ENCODE measurements at places on chromosomes 4 and X.
A peak's percentile ranks its signal among the peaks of the same experiment; 100 is the strongest.

DNA sequence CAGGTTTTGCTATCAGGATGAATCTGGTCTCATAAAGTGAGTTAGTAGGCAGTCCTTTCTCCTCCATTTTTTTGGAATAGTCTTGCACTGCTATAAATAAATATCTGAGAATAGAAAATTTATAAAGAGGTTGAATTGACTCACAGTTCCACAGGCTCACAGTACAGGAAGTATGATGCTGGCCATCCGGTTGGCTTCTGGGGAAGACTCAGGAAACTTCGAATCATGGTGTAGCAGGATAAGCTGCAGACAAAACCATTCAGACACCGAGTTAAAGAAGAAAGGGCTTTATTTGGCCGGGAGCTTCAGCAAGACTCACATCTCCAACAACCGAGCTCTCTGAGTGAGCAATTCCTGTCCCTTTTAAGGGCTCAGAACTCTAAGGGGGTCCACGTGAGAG, 348.2 kb downstream of the KCTD8 start:
- DNase-seq, result no peak

- no peak for DNase-seq
Observed at GRCh38 chr4:25308306-25308705, 4.3 kb upstream of the ZCCHC4 start.

GRCh38 chrX:21883258-21883657, 27.5 kb downstream of the YY2 start:
- DNase-seq, result peak; percentile 9

DNA sequence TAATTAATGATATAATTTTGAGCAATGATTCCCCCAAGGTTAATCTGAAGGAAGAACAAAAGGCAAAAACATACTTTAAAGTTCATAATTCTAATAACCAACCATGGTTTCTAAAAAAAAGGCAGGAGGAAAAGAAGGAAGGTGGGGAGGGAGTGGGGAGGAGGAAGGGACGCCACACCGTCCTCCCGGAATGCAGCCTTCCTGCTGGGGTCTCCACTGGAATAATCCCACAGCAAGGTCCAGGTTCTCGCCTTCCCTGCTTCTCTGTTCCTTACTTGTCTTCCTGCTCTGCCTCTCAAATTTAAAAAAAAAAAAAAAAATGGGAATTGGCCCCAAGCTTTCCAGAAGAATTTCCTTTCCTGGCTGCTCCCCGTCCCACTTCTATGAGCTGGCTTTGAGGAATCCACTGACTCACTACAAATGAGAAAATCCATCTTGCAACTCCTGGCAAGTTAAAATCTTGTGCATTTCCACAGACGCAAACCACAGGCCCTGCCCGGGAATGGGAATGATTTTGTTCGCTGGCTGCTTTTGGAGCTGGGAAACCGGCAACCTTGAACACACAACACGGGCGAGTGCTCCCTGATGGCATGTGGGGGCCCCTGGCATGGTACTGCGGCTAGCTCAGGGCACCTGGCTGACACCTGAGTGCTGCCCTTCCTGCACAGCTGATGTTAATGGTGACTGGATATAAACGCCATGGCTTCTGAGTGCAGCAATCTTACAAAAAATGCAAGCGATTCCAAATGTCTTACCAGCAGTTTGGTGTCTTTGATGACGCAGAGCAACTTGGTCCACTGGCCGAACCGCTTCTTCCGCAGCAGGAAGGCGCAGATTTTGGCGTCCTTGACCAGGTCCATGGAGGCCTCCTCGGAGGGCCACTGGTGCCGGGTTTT, 97.0 kb downstream of the AFAP1 start:
- DNase-seq, result peak; percentile 91

DNA sequence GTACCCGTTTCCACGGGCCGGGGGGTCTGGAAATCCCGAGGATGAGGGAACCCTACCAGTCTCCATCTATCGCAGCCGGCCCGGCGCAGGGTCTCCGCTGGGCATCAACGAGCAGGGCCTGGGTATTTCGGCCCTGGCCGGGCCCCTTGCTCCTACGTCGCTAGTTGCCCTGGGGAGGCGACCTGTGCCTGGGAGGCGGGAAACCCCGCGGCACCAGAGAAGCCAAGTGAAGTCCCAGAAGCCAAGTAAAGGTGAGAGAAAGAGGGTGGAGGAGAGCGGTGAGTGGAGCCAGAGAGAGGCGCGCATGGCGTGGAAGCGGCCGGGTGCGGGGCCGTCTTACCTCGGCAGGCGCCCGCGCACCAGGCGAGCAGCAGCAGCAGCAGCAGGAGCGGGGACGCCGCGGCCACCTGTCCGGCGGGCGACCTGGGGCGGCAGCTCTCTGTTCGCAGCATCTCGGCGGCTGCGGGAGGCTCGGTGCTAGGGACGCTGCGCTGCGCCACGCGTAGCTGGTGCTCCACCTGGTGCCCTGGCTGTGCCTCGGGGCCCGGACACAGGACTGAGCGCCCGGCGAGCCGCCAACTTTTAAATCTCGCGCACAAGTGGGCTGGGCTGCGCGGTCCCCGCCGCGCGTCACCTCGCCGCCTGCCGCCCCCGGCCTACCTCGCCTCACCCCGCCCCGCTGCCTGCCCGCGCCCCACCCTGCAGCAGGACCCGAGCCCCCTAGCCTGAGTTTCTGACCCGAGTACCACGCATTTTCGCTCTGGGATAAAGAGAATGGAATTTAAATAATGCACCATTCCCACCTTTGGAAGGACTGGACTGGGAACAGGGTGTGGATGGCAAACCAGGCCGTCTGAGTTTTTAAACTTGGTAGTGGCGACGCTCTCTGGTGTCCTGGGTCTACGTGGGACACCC, at the start of gene NMU:
Gene NMU, minus strand, starts transcription at position 558 of the 915 bp plus-strand sequence. Its CDS starts 106 bp downstream, at position 452.
- DNase-seq, result no peak

- no peak for DNase-seq
Observed at GRCh38 chr4:143391261-143391660, 54.6 kb downstream of the GAB1 start.

GRCh38 chr4:81589262-81589661, 117.6 kb upstream of the RASGEF1B start:
- DNase-seq, result no peak

- DNase-seq, result no peak
Observed at GRCh38 chr4:88275516-88275915, 8.8 kb downstream of the PPM1K start.

- DNase-seq, result no peak
Observed at GRCh38 chr4:164997941-164998340, 20.5 kb upstream of the TRIM61 start.

GRCh38 chr4:67327245-67328017, 217.9 kb downstream of the CENPC start:
- DNase-seq, result peak; percentile 35

DNA sequence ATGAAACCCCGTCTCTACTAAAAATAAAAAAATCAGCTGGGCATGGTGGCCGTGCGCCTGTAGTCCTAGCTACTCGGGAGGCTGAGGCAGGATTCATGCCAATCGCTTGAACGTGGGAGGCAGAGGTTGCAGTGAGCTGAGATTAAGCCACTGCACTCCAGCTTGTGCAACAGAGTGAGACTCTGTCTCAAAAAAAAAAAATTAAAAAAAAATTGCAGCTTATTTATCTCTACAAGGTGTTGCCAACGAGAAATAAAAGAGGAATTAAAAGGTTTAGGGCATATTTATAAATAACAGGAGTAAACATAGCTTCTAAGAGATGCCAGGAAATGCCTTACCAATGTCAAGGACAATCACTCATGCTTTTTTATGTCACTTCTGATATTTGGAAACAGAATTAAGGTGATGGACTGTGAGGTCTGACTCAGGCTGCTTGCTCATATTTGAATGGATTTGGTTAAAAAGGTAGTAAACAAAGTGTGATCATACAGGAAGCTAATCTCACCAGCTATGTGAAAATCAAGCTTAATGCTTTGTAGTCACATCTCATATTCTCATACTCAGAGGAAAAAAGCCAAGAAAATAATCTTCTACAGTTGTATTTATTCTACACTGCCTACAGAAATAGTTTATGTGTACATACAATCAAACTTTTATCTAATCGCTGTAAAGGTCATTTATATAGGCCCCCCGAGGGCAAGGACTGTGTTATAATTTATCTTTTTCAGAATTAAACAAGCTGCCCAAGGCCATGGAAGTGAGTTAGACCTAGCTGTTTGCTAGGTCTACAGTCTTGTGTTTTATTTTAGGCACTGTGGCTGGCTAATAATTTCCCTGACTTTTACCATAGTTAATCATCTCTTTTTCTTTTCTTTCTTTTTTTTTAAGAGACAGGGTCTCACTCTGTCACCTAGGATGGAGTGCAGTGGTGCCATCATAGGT, 61.1 kb upstream of the RBMX start:
- DNase-seq, result no peak

- no peak for DNase-seq
Observed at GRCh38 chr4:83574247-83574646, 38.3 kb downstream of the GPAT3 start.

DNA sequence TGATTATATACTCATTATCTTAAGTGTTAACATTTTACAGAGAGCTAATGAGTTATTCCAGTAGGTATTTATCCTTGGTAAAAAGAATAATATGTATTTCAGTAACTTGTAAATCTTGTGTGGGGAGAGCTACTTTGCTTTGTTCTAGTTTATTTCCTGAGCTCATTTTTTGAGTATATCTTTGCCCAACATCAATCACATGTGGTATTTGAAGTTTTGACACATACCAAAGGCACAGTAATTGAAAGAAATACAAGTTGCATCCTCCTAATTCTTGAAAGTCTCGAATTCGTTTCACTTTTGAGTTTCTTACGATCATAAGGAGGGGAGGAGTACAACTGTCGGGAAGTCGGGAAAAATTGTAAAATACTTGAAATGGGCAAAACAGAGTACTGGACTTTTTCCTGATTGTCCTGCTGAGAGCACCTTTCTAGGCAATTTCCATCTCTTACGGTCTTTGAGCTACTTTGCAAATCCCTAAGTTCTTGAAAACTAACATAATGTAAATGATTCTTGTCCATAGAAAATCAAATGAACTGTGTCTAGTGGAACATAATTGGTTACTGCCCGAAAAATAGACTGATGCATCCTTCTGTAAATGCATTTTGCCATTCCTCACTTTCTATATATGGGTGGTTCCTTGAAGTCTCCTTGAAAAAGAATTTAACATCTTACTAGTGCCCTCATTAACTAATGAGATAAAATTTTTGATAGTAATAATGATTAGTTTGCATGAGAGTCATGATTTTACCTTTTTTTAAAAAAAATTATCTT, 20.6 kb downstream of the CLTRN start:
- DNase-seq, result no peak

DNA sequence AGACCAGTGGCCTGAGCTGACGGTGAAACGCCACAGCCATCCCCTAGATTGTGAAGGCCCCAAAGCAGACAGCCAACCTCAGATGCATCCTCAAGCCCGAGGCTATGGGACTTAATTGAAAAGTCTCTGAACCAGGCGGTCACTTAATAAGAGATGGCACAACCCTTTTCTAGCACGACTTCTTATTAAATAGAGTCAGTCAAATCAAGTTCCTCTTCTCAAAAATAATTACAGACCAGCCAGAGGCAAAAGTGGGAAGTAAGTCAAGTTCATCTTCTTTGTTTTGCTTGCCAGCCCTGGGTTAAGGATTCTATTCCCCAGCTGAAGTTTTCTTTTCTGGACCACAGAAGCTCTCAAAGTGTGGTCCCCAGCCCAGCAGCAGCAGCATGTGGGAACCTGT, 9.7 kb upstream of the SH3KBP1 start:
- no peak for DNase-seq

GRCh38 chr4:27020603-27021002, 160.0 kb downstream of the STIM2 start:
- no peak for DNase-seq

- DNase-seq, result no peak
Observed at GRCh38 chr4:10240691-10241090, 124.1 kb upstream of the WDR1 start.

DNA sequence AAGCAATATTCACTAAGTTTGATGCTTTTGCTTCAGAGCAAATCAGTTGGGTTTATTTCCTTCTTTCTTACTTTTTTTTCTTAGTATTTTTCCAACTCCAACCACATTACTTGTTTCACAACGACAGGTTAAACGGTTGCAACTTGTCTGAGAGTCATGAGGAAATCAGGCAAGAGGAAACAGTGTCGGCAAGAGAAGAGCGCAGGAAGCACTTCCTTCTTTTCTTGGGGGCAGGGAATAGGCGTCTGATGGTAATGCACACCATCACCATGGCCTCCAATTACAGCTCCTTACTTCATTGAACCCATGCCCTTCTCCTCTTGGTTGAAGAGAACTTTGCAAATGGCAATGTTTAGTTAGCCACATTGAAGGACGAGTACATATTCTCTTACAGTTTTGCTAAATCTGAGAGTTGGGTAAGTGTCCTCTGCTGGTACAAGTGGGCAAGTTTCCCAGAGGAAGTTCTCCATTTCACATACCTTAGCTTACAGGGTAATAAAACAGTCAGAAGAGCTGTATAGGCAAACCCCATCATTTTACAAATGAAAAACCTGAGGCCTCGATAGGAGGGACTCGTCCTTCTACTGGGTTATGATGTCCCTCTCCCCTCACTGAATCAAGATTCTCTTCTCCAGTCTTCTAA, 8.3 kb upstream of the CXCL8 start:
- no peak for DNase-seq

DNA sequence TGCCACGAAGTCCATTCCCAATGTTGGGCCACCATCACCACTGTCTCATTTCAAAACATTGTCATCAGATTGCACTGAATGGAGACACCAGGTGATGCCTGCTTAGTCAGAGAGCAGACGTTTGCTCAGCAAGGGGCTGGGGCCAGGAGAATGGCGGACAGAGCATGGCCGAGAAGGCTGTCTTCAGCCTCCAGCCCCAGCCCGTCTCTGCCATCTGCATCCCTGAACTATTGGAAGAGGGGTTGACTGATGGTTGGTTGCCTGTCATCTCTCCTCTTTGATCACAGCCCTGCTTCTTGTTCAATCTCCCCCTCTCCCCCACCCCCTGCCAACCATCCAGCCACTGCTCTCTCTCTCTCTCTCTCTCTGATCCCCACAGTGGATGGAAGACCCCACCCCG, 140.9 kb downstream of the SHOX start:
- no peak for DNase-seq

DNA sequence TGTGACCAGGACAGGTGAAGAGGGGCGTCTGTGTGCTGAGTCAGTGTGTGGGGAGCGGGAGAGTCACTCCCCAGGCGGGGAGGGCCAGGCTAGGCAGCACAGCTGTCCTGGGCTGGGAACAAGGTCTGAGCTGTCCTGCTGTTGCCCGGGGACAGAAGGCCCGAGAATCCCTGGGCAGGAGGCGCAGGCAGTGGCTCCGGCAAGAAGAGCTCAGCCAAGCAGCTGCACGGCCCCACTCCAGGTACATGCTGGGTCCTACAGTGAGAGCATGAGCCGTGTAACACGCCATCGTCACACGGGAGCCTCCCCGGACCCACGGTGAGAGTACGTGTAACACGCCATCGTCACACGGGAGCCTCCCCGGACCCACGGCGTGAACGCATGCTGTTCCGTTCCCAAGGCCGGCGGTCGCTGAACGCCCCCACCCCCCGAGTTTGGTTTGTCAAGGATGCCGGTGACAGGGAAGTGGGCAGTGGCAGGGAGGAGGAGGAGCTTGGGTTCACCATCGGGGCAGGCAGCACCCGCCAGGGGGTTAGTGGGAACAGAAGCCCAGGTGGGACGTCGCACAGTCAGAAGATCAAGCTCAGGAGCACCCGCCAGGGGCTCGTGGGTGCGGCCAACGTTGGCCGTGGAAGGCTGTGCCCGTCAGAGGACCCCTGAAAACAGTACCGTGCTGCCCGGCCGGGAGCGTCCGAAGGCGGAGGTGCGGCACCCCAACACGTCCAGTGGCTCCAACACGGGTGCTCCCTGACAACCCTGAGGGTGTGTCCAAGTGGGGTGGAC, 15.6 kb downstream of the PPP2R3B start:
- DNase-seq, result no peak

GRCh38 chrX:41921492-41922430, 1.6 kb downstream of the CASK start:
- DNase-seq, result no peak

GRCh38 chrX:24463077-24463476, 2.0 kb upstream of the PDK3 start:
- no peak for DNase-seq

Data from forelimb muscle (tissue), 1 donor.